KBM-7 (cell line): ENCODE measurements at places on chromosomes 1 and 21.
A peak's percentile ranks its signal among the peaks of the same experiment; 100 is the strongest.

DNA sequence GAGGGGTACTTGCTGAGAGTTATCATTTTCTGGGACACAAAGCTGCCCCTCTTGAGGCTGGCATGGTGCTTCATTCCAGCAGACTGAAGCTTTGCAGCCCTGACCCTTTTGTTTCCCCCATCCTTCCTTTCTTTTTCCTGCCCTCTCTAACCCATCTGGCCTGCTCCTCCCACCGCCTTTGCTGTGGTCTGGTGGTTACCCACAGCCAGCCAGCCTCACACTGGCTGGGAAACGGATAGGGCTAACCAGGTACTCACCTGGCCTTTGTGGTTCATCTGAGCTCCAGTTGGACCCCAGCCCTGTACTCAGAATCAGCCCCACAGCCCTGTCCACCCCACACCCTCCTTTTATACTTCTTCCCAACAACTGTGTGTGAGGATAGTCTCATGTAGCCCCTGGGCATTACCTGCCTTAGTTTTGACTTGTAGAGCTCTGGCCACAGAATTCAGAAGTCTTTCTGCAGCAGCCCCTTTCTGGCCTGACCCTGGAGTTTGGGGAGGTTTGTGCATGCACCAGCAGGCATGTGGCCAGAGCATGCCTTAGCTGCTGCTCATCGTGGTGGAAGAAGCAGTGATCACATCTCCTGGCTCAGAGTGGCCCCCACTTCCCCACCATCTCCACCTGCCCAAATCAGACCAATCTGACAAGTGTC is 138.0 kb downstream of the TRABD2B start:
- no peak for DNase-seq

DNA sequence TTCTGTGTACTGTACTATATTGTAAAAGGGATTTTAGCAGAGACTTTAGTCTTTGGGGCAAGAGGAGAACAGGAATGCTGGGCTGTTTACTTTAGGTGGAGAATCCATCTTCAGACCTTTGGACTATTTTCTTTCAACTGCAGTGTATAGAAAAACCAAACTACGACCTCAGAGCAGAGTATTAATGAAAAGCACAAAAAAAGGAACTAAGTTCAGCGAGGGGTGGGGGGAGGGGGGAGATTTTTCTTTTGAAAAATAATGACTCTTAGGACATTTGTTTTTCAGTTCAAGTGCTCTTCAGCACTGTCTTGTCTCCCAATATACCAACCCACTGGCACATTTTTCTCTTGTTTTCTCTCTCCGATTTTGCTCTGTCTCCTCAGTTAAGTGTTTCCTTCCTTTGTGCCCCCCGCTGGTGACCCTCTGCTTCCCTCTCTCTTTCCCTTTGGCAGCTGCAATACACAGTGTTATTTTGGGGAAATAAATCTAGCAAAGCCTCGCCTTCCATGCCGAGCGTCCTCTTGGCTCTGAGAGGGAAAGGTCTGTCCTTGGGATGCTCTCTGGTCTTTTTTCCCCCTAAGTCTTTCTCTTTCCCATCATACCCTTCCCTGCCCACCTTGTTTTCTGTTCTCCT is 44.8 kb downstream of the ACP6 start:
- DNase-seq = peak; percentile 72

DNA sequence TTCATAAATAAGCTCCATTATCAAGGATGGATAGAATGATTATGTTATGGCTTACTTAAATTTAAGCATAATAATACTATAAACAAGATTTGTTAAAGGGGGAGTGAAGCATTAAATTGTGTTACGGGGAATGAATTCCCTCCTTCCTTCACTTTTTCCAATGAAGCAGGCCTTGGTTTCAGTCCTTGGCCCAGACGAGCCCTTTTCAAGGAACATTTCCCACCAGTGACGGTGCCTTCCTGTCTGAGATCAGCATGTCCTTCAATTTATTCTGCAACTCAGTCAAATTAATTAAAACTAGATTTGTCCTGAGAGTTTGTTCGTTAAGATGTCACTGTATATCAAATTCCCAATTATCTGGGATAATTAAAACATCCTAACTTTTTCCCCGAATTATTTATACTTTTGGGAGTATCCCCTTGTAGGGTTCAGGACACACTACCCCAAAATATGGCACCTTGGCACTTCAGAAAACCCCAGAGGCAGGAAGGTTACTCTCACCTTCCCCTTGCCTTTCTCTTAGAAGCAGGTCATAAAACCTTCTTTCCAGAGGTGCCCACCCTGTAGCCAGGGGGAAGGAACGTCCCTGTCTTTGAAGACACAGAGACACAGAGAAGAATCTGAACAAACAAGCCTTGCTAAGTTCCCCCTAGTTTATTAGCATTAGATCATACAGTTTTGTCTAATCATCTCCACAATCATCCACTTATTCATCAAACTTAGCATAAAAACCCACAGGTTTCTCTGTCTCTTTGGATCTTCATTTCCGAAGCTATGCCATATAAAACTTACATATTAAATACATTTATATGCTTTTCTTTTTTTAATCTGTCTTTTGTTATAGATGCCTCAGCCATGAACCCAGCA is 86.2 kb upstream of the ARHGAP29 start:
- DNase-seq = no peak

DNA sequence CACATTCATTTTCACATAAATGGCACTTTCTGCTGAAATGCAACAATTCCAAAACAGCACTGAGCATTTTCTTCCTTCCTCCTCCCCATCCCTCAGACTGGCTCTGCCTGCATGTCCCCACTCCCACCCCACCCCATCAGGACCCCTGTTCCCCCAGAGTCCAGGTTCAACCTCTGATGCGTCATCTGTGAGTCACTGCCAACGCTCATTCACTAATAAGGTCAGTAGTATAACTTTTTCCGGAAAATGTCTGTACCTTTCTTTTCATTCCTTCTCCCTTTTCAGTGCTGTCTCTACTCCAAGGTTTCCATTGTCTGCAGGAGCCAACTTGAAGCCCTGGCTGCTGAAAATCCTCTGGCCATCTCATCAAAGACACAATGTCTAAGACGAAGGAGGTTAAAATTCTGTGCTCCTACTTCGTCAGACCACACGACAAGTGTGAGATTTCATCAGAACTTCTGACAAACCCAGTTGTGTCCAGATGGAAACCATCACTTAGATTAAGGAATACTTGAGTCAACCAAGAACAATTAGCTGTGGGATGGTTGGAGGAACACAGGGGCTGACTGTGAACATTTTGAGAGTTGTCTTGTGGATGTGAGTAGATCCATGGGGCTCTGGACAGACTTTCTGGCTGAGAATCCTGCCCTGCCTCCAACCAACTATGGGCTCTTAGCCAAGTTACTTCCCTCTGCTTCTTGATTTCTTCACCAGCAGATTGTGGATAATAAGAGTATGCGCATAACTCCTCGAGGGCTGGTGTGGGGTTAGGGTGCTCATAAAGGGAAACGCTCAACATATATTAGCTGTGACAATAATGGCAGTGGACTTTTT is 35.6 kb upstream of the UTS2 start:
- DNase-seq = no peak

GRCh38 chr1:229947968-229948367 is 119.1 kb upstream of the GALNT2 start:
- no peak for DNase-seq

DNA sequence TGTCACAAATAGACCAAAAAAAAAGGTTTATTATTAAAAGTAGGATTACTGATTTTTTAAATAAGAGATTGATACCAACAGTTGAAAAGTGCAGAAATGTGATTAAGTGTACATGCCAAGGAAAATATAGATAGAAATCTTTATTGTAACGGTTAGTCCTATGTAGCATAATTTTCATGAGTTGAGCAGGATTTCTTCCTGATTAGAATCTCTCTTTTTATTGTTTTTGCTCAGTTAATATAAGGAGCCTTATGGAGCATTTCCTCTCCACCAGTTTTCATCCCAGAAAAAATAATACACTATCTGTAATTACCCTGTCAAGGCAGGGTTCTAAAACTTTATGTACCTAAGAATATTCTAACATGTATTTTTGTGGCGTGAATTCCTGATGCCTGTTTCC is 23.4 kb downstream of the CAPZA1 start:
- DNase-seq = no peak

GRCh38 chr1:16351456-16351993 is 755 bp downstream of the FBXO42 start:
- DNase-seq = no peak

DNA sequence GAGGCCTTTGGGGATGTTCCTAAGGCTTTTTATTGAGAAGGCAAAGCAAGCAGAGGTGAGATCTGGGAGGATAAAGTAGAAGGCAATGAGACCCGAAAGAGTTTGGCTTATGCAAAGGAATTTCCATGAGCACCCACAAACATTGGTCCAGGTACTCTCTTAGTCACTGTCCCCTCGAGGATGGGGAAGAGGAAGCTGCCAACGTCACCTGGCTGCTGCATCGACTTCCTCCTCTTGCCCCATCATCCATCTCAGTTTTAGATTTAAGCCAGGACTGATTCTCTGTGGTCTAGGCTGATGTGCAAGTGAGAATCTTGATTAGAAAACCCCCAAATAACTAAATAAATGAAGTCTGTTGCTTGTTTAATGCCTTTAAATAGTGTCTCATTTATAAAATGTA is 28.7 kb downstream of the RUNX1 start:
- DNase-seq = no peak

DNA sequence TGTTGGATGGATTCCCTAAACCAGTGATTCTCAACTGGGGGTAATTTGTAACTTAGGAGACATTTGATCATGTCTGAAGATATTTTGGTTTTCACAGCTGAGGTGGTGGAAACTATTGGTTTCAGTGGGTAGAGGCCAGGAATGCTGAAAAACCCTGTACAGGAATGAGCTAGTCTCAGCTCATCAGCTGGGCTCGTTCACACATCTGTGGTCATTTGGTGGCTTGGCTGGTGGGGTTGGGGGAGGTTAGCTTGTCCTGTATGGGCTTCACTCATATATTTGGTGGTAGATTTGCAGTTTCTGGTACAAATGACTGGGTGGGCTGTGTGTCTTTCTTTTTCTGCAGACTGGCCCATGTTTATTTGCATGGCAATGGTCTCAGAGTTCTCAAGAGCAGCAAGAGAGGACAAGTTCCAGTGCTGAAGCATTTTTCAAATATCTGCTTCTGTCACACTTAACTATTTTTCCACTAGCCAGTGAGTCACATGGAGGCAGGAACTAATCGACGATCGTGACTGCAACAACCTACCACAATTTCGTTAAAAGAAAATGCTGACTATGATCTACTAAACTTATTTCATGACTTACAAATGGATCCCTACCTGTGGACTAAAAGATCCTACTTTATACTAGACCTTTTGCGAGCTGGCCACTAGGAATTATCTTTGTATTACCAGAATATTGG is 321.7 kb upstream of the PLXNA2 start:
- DNase-seq = no peak

- DNase-seq = no peak
These were observed 208.8 kb downstream of the FOXD2 start for GRCh38 chr1:47646676-47647075.

GRCh38 chr1:247746391-247746935 is 1.5 kb downstream of the OR14A2 start:
- no peak for DNase-seq

- DNase-seq = no peak
These were observed 6.1 kb downstream of the TNFRSF25 start for GRCh38 chr1:6459850-6460265.

DNA sequence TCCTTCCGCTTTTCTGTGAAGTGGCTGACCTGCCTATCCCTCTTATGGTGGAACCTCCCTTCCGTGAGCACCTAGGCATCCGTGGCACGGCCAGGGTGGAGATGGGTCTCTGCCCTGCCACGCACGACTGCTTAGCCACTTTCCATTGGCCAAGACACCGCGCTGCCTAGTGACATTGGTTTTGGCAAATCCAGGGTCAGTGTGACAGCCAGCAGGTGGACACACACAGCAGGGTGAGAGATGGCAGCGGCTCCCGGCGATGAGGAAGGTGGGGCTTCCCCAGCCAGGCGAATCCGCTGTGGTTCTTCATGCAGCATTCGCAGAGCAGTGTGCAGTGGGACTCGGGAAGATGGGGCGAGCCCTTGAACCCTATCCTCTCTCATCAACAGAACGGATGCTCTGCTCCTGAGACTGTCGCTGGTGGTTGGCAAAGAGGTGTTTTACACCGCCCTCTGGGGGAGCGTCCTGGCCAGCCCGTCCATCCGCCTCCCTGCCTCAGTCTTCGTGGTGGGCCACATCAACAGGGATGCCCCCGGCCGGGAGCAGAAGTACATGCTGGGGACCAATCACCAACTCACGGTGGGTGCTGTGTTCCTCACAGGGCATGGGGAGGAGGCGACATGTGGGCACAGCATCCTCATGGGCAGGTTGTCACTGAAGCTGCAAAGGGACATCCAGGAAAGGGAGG is 51.8 kb downstream of the DOP1B start:
- no peak for DNase-seq

- DNase-seq = no peak
These were observed 89.4 kb downstream of the OMA1 start for GRCh38 chr1:58457023-58457635.

- no peak for DNase-seq
These were observed 595 bp downstream of the GLUL start for GRCh38 chr1:182391028-182391361.

DNA sequence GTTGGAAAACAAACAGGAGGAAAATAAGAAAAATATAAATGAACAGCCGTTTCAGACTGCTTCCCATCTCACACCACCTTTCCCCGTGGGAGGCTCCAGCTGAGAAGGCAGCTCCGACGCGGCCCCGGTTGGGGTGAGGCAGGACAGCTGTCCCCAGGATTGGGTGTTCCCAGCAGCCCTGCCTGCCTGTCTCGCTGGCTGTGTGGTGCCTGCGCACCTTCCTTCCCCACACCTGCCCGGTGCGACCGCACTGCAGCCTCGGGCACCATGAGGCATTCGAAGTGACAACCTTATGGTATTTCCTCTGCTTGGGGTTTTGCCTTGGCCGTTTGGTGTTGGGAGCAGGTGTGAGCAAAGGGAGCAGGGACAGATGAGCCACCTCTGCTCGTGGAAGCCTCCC is 161.6 kb downstream of the PRDM16 start:
- DNase-seq = no peak

- DNase-seq = no peak
These were observed 2.8 kb upstream of the KRTAP10-5 start for GRCh38 chr21:44583089-44583799.

GRCh38 chr1:38135625-38136414 is 89.2 kb upstream of the POU3F1 start:
- DNase-seq = no peak

- no peak for DNase-seq
These were observed 489 bp downstream of the ACTN2 start for GRCh38 chr1:236686815-236687160.

DNA sequence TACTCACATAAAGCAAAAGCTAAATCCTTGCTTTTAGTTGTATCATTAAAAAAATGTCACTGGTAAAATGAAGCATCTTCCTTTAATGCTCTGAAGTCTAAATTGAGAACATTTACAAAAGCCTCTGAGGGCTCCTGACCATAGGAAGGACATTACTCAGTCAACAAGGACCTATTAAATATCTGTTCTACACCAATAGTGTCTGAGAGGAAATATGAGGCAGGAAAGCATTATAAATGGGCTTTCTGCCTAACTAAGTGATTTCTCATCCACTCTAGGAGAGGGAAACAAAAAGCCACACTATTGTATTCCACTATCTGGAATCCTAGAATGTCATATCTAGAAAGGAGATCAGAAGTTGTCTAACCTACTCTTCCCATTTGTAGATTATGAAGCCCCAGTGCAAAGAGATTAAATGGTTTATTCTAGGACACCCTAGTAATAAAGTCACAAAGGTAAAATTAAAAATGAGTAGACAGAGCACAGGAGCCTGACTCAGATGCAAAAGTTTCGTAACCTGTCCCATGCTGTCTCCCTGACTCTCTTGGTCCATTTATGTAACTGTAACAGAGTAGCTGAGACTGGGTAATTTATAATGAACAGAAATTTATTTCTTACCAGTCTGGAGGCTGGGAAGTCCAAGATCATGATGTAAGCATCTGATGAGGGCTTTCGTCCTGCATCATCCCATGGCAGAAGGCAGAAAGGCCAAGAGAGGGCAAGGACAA is 17.6 kb downstream of the RGS1 start:
- DNase-seq = no peak
